ENCODE measurements at places on chromosomes 3 and 15.

GRCh38 chr3:198096015-198096414 is 136.0 kb downstream of the LMLN start:
- no peak for DNase-seq

- DNase-seq: no peak
Observed at GRCh38 chr15:70063980-70064379, 33.7 kb downstream of the TLE3 start.

- DNase-seq: no peak
Observed at GRCh38 chr3:29026286-29026685, 254.6 kb upstream of the RBMS3 start.

- DNase-seq: no peak
Observed at GRCh38 chr3:58530354-58530865, 6.6 kb downstream of the ACOX2 start.

- DNase-seq: no peak
Observed at GRCh38 chr3:134460965-134461364, 24.8 kb downstream of the ANAPC13 start.

GRCh38 chr15:88617790-88618189 is 3.4 kb upstream of the AEN start:
- DNase-seq: no peak

DNA sequence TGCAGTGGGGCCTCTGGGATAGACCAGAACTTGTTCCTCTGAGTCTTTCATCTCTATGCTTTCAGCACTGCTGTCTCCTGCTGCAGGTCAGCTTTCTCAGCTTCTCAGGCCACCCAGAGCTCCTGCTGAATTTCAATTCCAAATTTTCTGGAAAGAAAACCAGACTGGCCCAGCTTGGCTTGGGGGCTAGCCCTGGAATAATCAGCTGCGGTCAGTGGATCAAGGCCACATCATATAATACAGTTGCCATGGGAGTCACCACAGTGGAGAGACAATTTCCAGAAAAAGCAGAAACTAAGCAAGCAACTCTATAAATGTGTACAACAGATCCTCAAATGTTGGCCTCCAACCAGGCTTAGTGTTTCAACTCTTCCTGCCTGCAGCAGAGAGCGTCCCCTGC is 91.1 kb upstream of the SLC24A5 start:
- DNase-seq: no peak

Data from NCI-H774 (cell line).